ENCODE measurements at places on chromosomes 3 and 15.
A peak's percentile ranks its signal among the peaks of the same experiment; 100 is the strongest.

- no peak for DNase-seq
Observed at GRCh38 chr15:93118904-93119303, 29.9 kb upstream of the RGMA start.

DNA sequence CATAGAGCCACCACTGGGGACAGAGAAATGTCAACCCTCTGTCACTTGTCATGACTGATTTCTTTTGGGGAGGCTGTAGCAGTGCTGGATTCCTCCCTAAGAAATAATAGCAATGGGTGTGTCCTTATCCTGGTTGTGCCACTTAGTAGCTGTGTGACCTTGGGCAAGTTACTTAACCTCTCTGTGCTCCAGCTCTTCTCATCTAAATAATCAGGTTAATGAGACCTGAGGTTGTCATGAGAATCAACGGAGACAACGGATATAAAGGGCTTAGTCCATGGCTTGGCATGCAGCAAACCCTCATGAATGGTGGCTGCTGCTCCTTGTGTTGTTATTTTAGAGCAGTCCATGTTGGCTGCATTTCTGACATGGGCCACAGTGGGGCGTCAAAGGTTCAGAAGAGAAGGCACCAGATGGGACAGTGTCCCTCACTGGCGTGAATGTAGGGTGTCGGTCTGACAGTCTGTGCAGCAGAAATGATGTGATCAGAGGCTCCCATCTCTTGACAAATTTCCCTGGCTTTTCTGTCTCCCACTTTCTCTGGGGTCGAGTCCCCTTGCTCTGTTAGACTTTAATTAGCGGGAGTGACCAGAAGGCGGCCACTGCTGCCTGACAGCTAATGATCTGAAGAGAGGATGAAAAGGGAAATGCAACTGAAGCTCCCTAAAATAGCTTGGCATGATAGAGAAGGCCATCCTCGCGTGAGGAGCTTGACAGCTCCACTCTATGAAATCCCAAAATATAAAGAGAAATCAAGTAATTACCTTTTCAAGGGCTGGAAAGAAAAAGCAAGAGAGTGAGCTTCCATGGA lies 209.4 kb downstream of the CADPS start:
- peak; percentile 32 for DNase-seq

- DNase-seq: no peak
Observed at GRCh38 chr3:125965505-125965904, 3.5 kb upstream of the ROPN1B start.

GRCh38 chr15:68583321-68583720 lies 4.5 kb downstream of the CORO2B start:
- no peak for DNase-seq

GRCh38 chr3:189195302-189195701 lies 23.5 kb downstream of the TPRG1 start:
- DNase-seq: no peak

GRCh38 chr3:17055374-17056276 lies 170.9 kb downstream of the PLCL2 start:
- DNase-seq: no peak

GRCh38 chr15:59312205-59312604 lies 60.5 kb downstream of the MYO1E start:
- DNase-seq: peak; percentile 54

- DNase-seq: no peak
Observed at GRCh38 chr3:58766587-58767282, 100.2 kb upstream of the FAM3D start.

DNA sequence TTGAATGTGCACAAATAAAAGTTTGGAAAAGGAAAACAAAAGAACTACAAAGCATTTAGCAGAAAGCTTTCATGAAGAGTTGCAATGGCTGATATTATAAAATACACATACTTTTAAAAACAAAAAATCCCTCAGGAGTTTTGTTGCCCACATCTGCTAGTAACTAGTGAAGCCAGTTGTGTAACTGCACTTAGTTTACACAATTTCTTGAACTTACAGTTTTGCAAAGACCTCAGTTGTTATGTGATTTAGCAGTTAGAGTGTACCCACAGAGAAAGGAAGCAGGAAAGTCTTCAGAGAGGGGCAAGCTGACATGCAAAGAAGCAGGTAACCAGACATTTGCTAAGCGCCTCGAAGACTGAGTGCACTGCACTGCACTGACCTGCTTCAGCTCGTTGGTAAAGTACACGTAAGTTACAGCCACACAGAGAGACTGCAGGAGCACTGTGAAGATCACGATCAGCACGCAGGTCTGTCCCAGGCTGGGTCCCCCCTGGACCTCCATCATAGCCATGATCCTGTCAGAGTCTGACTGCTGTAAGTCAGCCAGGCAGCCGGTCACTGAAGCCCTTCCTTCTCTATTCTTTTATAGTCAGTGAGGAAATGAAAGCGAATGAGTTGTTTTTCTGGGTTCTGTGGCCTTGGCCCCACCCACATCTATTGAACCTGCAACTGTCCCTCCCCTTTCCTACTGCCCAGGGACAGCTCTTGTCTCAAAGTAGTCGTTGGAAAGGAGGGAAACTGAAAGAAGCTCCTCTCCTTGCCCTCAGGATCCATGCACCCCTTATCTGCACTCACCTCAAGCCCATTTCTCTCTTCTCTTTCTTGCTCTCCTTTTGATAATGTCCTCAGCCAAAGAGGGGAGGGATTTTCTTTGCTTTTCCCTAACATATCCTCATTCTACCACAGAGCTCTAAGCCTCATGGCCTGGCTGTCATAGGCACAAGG lies at the start of gene TNFSF10:
TSS of gene TNFSF10 (minus strand) at position 560 of the 948 bp plus-strand sequence. CDS start at position 514, 46 bp downstream.
- DNase-seq: peak; percentile 76

DNA sequence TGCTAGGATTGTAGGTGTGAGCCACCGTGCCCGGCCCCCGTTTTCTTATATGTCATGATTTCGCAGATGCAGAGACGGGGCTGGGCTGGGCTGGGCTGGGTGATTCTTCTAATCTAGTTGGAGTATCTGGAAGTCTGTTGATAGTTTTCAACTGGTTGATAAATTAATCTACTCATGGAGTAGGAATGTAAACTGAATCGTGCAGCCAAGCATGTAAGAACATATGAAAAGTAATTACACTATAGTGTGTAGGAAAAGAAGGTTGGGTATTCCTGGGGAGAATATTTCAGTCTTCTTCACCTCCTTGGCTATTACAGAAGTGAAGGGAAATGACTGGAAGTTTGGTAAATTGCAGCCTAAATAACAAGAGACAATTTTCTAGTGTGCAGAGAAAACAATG lies 82.6 kb upstream of the MAGI1 start:
- no peak for DNase-seq

DNA sequence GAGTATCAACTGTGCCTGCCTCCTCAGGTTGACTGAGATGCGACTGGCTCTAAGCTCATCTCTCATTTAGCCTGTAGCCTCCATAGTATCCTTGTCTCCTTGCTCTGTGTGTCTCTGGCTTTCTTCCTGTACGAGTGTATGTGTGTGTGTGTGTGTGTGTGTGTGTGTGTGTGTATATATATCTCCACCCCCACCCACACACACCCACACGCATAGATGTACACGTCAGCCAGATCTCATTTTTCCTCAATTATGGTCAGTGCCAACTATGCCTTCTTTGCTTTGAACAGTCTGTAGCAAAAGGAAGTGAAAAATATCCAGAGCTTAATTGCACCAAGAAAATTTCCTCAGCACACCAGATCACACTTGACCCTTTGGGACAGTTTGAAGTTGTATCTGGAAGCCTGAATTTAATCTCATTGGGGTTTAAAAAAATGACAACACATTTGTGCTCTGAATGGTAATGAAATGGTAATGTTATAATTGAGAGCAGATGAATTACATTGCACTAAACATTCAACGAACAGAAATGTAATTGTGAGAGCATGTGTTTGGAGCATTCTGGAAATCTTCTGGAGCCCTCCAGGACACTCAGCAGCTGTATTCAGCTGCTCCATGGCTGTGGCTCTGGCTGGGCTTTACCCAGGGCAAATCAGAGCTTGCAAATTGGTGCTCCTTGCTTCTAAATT lies 63.6 kb downstream of the RYR3 start:
- DNase-seq: no peak

- peak; percentile 88 for DNase-seq
Observed at GRCh38 chr3:134487406-134487805, 1.5 kb downstream of the CEP63 start.

DNA sequence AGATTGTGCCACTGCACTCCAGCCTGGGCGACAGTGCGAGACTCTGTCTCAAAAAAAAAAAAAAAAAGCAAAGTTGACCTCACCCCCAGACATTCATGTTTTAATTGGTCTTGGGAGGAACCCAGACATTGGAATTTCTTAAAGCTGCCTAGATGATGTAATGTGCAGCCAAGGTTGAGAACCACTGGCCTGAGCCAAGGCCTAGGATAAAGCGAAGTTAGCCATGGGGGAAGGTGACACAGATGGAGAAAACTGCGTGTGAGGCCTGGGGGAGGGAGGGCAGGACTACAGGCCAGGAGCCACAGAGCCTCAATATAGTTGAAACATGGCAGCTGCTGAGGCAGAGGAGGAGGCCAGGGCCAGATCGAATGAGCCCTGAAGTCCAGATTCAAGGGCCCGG lies 21.0 kb downstream of the GLB1 start:
- no peak for DNase-seq

- no peak for DNase-seq
Observed at GRCh38 chr3:147395899-147396711, 10.2 kb downstream of the ZIC4 start.

Data from inflammatory macrophage (primary cell).